ENCODE measurements at places on chromosomes 12 and 14.
A peak's percentile ranks its signal among the peaks of the same experiment; 100 is the strongest.

DNA sequence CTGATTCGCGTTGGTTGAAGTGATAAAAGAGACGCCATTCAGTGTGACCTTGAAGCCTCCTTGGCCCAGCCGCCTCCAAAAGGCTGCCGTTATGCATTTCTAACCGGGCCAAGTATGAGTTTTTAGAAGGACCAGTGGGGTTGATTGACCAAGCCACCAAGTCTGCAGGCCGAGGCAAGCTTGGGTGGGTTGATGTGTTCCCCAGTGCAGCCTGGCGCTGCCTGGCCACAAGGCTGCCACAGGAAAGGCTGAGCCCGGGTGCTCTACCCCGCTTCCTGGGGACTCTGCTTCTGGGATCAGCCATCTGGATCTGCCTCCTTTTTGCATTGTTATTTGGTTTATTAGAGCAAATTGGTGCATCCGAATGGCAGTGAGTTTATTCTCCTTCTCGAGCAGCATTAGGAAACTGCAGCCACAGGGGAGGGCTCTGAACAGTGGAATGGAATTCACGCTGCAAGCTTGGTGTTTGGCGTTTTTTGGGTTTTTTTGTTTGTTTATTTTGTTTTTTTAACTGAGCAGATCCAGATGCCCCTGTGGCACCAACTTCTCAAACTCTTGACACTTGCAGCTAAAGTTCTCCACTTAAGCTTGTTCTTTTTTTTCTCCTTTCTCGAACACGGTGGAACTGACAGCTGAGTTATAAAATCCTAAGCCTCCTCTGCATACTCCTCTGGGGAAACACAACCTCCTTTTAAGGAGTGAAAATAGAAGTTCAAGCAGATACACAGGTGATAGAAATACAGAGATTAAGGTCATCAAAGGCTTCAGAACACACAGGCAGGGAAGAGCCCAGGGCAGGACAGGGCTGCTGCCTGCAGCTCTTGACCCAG lies 145.4 kb upstream of the FKBP4 start:
- no peak for DNase-seq

- DNase-seq = no peak
These were observed 25.2 kb downstream of the LIMA1 start for GRCh38 chr12:50258167-50258551.

DNA sequence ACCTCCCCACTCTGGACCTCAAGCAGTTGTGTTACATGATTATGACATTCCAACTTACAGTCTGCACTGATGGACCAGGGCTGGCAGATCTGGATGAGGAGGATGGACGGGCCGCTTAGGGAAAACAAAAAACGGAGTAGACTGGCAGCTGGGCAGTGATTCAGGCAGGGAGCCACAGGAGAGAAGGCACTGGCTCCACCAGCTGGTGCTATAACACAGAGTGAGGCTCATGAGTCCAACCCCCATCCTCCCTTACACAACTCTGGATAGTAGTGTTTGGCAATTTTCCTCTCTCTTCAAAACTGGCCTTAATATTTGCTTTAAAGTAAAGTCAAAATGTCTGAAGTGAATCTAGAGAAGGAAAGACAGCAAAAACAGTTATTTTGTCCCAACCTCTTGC lies 9.7 kb upstream of the RIC8B start:
- DNase-seq = no peak

DNA sequence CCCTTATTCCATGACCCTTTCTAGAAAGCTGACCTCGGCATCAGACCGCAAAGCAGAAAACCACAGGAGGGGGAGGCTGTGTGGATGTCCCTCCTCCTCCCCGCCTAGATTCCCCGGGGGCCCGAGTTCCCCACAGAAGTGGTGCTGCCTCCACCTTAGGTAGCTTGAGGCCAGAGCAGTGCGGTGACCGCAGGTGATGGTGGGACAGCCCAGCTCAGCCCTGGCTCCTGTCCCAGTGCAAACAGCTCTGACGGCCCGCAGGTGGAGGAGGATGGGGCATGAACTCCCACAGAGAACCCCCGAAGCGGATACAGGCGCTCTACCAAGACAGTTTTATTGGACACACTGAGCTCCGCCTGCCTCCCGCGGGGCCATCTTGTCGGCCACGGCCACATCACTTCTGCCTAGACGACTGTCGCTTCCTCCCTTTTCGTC lies 19.5 kb downstream of the ARL6IP4 start:
- DNase-seq = no peak

GRCh38 chr12:124381456-124382296 lies 86.8 kb downstream of the RFLNA start:
- DNase-seq = no peak

- no peak for DNase-seq
These were observed 269.7 kb downstream of the RAD51B start for GRCh38 chr14:68089146-68089731.

DNA sequence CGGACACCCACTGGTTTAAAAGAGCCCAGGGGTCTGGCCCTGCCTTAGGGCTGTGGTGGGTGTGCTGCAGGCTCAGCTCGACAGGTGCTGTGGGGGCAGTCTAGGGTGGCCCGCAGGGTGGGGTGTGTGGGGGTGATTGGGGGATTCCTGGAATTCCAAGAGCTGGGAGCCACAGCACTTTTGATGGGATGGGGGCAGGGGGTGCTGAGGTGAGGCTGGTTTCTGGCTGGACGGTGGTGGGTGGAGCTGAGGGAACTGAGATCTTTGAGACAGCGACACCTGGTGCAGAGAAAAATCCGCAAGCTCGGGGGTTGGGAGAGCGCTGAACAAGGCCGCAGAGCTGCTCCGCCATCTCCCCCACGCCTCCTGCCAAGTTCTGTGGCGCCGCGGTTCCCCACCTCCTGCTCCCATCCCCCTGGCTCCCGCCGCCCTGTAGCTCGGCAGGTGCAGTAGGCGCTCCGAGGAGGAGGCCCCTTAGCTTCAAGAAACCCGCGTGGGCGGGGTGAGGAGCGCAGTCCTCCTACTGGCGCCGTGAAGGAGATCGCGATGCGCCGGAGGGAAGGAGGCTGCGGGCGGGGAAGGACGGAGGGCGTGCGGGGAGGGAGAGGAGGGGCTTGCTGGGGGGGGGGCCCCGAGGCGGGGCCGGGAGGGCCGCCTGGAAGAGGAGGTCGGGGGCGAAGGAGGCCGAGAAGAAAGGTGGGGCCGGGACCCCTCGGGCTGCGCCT lies 1.3 kb upstream of the TEDC1 start:
- peak; percentile 66 for DNase-seq

GRCh38 chr14:85315733-85316290 lies 214.1 kb upstream of the FLRT2 start:
- no peak for DNase-seq

DNA sequence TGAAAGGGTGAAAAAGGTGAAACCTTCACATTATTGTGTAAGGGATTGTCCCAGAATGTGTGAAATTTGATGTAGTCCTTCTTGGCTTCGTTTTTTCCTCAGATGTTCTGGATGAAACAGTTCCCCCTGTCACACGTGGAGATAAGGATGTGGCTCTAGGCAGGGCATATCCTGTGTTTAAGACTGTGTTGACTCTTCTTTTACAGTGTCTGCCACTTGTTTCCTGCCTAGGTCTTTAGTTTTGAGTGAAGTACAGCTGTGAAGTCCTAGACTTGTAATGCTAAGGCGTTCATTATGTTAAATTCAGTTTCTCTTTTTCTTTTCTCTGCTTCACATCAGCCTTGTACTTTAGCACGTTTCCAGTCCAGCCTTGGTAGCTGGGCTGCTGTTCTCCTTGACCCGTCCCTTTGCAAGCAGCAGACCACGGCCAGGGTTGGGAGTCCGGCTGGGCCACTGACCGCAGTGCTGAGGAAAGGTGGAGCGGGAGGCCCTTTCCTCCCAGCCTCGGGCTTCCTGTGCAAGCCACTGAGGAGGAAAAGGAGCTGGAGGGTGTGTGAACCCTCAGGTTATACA lies 59.1 kb downstream of the RASSF3 start:
- no peak for DNase-seq
